ENCODE measurements at places on chromosomes 7 and 10.

DNA sequence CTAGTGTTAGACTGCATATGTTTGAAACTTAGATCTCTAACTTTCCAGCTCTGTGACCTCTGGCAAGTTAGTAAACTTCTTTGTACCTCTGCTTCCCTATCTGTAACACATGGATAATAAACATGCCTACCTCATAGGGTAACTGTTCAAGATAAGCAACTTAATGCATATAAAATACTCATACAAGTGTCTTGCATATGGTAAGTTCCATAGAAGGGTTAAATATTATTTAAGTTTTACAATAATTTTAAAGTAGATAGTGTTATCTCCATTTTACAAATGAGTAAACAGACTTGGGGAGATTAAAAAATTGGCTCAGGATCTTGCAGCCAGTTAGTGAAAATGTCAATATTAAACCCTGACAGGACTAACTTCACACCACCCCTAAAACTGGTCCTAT is 30.1 kb upstream of the CD36 start:
- DNase-seq, result no peak

DNA sequence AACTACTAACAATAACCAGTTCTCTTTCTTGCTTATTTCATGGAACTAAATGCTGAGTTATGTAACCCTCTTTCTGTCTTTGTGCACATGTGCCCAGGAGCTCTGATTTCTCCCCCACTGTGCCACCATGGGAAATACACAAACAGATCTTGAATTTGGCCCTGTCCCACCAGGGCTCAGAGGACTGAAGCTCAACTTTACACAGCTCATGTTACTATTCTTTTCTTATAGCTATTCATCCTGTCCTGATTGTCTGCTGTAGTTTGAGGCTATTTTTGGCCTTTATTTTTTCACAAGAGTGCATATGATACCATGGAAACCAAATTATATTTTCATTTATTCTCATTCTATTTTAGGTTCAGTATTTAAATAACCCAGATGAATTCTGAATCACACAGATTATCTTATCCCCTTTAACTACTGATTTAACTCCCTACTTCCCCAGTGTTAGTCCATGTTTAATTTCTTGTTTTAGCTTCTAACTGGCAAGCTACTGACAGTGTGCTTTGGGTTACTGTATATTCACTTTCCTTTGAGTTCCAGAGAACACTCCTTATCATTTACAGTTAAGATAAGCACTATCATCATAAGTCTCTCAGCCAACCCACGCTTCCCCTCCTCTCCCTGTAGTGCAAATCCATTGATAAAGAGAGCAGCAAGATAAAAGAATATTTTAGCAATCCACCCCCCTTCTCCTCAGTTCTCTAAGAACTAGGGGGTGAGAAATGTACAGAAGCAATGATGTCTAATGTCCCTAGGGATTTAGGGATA is 71.8 kb upstream of the GSDME start:
- no peak for DNase-seq

GRCh38 chr10:74863551-74863950 is 37.2 kb downstream of the KAT6B start:
- no peak for DNase-seq

- no peak for DNase-seq
Observed at GRCh38 chr10:19917751-19918478, 101.7 kb downstream of the PLXDC2 start.

- no peak for DNase-seq
Observed at GRCh38 chr7:142602183-142602582, 147.1 kb upstream of the PRSS1 start.

DNA sequence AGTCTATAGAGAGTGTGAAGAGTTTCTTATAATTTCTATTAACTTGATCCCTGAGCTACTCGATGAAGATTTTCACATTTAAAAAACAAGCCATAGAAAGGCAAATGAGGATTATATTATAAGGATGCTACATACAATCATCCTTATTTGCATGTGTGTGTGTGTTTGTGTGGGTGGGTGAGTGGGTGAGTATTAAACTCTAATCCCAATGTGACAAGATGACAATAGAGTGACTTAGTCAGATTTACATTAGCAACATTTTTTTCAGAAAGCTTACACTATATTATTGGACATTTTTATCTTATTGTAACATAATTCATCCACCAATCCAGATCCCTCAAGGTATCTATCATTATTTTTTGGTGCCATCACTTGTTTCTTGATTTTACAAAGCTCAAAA is 331.7 kb downstream of the SORCS1 start:
- DNase-seq, result no peak

All from tibial nerve (tissue), 4 donors.